ENCODE measurements at places on chromosomes 2 and 18.

DNA sequence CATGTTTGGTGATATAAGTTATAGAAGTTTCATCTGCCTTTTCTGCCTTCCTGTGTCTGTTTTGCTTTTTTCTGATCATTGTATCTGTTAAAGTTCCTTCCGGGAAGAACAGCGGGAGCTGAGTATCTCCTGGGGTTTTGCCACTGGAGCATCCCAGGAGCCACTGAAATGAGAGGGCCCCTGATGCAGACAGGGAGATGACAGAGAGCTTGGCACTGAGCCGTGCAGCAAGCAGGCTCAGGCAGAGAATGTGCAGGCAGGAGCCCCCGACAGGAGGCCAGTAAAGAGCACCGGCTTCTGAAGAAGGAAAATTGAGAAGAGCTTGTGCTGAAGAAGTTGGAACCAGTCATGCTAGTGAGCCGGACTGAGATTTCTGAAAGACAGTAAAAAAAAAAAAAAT, 137.8 kb downstream of the TDRD15 start:
- no peak for DNase-seq

DNA sequence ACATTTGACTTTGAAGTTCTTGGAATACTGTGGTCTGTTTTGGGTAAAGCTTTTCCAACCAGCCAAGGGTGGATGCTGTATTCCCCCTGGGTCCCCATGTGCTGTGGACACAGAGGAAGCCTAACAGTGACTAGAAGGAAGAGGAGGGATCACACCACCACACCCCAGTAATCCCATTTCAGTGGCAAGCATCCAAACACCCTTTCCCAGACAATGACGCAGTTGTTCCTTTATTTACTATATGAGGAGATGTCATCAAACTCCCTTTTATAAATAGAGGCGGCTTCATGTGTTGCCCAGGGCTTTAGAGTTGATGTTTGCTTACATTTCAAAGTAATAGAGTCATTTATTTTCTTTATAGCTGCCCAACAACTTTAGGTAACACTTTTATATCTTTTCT, 959.4 kb upstream of the GYPC start:
- DNase-seq: no peak

GRCh38 chr18:24075767-24076597, 61.4 kb downstream of the TTC39C start:
- peak; percentile 85 for DNase-seq

DNA sequence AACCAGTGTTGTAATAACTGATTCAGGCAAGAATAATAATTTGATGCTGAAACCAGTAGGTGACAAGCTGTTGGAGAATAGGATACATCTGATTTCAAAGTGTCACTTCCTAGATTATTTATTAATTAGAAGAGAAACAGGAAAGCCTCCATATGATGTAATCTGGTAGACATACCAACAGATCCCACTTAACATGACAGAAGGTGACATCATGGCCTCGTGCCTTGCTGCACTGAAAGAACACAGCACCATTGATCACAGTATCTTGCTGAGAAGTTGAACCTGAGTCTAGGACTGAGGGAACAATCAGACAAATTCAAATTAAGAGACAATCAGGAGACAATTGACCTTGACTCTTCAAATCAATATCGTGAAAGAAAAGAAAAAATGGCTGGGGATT, 131.6 kb upstream of the DLGAP1 start:
- no peak for DNase-seq

DNA sequence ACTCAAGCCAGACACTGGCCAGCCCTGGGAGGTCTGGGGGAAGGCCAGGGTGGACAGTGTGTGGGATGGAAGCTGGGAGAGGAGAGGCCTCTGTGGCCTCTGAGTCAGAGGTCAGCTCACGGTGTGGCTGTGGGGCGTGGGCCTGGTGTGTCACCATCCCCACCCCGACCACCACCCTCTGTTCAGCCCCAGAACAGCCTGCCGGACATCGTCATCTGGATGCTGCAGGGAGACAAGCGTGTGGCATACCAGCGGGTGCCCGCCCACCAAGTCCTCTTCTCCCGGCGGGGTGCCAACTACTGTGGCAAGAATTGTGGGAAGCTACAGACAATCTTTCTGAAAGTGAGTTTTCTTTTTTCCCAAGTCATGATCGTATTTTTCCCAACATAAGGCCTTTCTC, 110.5 kb downstream of the DYSF start:
- no peak for DNase-seq

DNA sequence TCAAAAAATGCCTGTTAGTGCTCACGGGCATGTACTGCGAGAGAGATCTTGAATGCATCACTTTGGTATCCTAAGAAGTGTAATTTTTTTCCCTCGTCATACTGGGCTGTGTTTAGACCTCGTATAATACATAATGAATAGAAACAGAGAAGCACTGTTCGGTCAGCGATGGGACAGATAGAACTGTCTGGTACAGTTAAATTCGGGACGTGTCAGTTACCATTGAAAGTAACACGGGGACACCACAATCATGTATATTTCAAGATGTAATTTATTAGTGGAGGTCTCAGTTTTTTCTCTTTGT, 1.8 kb downstream of the PKP4 start:
- no peak for DNase-seq

- no peak for DNase-seq
Observed at GRCh38 chr2:179444056-179444455, 179.4 kb upstream of the SESTD1 start.

DNA sequence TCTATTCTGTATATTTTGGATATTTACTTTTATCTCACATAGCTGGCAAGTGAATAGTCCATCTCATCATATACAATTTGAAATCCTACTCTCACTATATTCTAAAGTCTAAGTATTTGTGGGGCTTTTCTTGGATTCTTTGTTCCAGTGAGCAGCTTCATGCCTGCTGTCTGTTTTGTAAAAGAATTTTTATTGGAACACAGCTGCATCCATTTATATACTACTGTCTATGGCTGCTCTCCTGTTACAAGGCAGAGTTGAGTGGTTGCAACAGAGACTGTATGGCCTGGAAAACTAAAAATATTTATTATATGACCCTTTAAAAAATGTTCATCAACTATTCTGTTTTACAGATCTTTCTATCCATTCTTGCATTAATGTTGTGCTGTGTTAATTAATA, 193.3 kb upstream of the KLHL14 start:
- no peak for DNase-seq

DNA sequence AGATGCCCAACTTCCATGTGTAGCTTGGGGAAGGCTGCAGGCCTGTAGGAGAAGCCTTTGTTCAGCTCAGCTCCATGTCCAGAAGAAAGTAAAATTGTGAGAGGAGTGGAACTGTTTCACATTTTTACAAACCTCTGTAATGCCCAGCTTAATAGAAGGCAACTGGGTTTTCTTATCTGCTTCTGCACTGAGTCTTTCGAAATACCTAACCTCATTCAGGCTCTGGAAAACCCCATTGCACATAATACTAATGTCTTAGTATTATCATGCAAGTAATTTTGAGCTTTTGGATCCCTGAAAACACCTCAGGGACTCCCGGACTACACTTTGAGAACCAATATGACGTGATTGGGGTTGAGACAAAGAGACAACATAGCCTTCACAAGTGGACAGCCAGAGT, 5.8 kb downstream of the SMIM21 start:
- no peak for DNase-seq

GRCh38 chr2:133780099-133780996, 212.1 kb upstream of the NCKAP5 start:
- DNase-seq: peak; percentile 57

GRCh38 chr18:59917422-59917821, 17.6 kb downstream of the PMAIP1 start:
- DNase-seq: peak; percentile 43

DNA sequence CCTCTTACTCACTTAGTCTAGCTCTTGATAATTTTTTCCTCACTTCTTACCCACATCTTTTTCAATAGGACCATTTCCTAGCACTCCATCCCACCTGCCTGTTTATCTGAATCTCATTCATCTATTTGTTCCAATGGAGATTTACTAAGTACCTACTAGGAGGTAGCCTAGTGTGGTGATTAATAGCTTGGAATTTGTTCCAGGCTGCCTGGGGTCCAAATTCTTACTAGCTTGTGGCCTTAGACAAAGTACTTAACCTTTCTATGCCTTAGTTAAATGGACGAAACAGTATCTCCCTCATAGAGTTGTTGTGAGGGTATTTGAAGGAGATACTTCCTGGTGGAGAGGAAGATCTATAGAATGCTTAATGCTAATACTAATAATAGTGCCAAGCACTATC, 42.9 kb upstream of the SERTAD2 start:
- DNase-seq: no peak

GRCh38 chr2:133504566-133505505, 63.4 kb downstream of the NCKAP5 start:
- DNase-seq: no peak

- peak; percentile 18 for DNase-seq
Observed at GRCh38 chr18:32349728-32350395, 120.8 kb downstream of the GAREM1 start.

DNA sequence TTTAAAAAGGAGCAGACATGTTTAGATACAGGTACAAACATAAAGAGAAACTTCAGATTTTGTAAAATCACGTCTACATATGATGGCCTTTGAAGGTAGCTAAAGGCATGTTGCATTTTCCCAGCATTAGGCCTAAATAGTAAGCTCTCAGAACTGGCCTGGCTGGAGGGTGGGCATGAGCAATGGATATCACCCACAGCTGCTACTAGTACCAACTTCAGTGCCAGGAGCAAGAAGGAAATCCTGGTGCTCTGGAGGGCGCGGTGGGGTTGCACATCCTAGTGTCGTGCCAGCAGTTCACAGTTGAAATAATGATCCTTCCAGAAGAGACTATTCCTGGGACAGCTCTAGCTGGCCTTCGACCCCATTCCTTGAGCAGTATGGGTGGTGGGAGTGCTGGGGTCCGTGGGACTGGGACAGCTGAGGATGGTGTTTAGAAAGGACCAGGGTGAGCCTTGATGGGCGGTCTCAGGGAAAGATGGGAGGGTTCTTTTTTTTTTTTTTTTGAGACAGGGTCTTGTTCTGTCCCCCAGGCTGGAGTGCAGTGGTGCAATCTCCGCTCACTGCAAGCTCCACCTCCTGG, 4.9 kb downstream of the DES start:
- DNase-seq: no peak

DNA sequence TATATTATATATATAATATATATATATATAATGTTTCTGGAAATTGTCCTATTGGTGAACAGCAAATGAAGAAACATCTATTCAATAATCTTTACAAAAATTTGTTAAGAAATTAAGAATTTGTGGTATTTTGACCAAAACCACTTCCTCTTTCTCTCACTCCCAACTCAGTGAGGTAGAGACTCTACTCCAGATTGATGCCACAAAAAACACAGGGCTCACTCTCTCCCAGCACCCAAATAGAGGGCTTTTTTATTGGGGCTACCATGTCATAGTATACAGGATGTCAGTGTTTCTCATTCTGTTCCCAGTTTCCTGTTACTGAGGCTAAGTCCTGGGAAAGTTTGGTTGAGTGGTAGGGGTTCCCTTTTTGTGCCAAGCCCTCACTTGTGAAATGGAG, 1155.4 kb downstream of the BCL11A start:
- no peak for DNase-seq

GRCh38 chr2:113213061-113213930, 39.5 kb downstream of the PSD4 start:
- DNase-seq: no peak

- DNase-seq: peak; percentile 79
Observed at GRCh38 chr2:25276569-25277465, 64.9 kb downstream of the DNMT3A start.

DNA sequence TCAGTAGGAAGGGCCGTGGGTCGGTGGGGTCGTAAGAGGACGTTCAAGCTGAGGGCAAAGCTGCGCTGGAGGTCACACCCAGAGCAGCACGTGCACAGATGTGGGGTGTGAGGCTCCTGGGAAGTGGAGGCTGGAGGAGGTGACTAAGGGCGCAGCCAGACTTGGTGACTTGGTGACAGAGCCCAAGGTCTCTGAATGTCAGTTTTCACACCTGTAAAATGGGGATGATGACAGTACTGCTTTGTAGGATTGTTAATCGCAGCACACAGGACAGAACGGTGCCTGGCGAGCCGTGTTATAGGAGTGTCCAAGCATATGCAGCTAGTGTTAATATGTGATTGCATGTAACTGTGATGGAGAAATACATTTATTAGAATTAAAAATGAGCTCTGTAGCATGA, 40.8 kb downstream of the NTSR2 start:
- no peak for DNase-seq

DNA sequence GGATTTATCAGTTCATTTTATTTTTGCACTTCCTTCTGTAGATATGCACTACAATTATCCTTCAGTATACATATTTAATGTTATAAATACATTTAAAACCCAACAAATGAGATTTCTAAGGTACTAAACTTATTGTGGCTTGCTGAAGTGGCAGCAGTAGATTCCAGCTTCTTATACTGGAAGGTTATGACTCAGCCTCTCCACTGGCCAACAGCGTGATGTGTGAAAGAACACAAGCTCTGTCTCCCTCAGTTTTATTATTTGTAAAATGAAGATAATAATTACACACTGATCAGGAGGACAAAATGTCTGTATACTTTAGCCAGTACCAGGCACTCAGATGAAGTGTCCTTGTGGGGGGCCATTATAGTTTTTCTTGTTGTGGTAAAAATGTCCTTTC, 1147.1 kb downstream of the CNTNAP5 start:
- no peak for DNase-seq

- no peak for DNase-seq
Observed at GRCh38 chr2:112108178-112108832, 29.9 kb upstream of the FBLN7 start.

DNA sequence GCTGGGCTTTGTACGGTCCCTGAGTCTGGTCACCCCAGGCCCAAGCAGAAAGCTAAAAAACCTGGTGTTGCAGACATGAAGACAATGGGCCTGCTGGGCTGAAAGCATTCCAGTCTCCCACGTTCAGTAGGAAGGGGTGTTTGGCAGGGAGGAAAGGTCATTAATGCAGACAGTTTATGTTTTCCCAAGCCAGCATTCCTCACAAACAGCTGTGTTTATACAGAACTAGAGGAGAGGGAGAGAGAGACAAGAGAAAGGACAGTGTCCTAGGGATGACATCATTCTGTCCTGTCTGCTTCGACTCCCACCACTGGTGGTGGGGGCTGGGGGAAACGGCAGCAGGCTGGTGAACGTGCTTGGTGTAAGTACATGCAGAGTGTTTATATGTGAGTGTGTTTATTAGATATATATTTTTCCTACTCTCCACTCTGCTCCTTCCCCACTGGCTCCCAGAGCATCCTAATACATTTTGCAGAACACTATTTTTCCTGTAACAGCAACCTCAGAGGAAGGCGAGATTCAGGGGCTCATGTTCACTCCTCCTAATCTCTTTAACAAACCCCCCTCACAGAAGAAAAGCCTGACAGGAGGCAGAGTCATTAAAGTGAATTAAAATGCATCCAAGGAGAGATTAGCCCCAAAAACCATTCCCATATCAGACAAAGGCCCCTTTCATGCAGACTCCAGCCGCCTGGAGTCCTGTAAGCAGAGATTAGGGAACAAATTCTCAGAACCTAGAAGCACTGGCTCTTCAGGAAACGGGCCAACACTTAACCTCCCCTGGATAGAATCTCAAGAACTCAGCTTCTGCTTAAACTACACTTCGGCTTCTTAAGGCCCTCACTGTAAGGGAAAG, 380.4 kb downstream of the TNS1 start:
- DNase-seq: peak; percentile 89

Measured in ELF-1 (cell line).